Stimulated activated CD4-positive, alpha-beta T cell treated with anti-CD3 and anti-CD28 coated beads, TNF-alpha, amount 100 ng/mL, for 4 hours (primary cell): ENCODE measurements at places on chromosomes 12 and 14.
A peak's percentile ranks its signal among the peaks of the same experiment; 100 is the strongest.

- no peak for DNase-seq
These were observed 223.8 kb downstream of the DACT1 start for GRCh38 chr14:58861586-58861985.

DNA sequence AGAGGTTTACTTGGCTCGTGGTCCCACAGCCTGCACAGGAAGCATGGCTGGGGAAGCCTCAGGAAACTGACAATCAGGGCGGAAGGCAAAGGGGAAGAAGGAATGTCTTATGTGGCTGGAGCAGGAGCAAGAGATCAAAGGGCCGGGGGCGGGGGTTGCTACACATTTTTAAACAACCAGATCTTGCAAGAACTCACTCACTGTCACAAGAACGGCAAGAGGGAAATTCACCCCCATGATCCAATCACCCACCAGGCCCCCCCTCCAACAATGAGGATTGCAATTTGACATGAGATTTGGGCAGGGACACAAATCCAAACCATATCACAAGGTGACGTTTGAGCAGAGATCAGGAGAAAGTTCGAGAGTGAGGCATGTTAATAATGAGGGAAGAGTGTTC lies 163.7 kb upstream of the RPH3A start:
- DNase-seq = no peak

GRCh38 chr12:130826151-130826801 lies 12.8 kb downstream of the STX2 start:
- peak; percentile 47 for DNase-seq

- DNase-seq = no peak
These were observed 12.3 kb upstream of the SERPINA12 start for GRCh38 chr14:94521375-94522114.

DNA sequence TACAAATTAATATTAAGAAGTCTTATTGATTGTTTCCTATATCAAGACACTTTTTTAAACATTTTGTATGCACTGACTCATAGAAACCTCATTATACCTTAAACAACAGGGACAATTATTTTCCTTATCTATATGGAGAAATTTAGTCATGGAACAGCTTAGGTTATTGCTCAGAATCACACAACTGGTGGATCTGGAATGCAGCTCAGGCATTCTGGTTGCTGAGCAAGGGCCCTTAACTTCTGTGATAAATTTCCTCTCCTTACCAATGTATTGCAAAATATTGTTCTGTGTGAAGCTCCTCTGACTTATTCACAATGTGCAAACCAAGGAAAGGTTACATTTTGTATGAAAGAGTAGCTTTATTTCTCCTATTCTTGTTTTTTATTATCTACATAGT lies 817.8 kb downstream of the LRFN5 start:
- no peak for DNase-seq

GRCh38 chr14:76656592-76656991 lies 104.7 kb upstream of the VASH1 start:
- no peak for DNase-seq

DNA sequence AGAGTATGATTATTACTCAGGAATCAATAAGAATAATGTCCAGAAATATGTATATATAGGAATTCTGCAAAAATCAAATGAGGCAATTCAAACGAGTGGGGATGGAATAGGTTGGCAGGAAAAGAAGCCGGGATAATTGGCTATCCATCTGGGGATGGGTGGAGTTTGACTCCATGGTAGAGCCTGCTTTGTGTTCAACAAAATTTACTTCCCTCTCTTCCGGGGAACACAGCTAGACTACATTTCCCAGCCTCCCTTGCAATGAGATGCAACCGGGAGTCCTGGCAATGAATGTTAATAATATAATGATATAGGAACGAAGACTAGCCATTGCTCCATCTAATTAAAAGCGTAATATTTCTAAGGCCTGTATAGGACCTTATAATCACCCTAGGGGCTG lies 146.6 kb downstream of the EFCAB11 start:
- no peak for DNase-seq

GRCh38 chr12:106634206-106634605 lies 51.4 kb downstream of the RFX4 start:
- DNase-seq = no peak

GRCh38 chr14:50967790-50968189 lies 23.5 kb upstream of the PYGL start:
- no peak for DNase-seq

- no peak for DNase-seq
These were observed 18.5 kb downstream of the BHLHE41 start for GRCh38 chr12:26106347-26106746.

- DNase-seq = no peak
These were observed 109.5 kb downstream of the INSM2 start for GRCh38 chr14:35643513-35643912.

- DNase-seq = no peak
These were observed 26.5 kb upstream of the PPP1R12A start for GRCh38 chr12:79961411-79961810.

DNA sequence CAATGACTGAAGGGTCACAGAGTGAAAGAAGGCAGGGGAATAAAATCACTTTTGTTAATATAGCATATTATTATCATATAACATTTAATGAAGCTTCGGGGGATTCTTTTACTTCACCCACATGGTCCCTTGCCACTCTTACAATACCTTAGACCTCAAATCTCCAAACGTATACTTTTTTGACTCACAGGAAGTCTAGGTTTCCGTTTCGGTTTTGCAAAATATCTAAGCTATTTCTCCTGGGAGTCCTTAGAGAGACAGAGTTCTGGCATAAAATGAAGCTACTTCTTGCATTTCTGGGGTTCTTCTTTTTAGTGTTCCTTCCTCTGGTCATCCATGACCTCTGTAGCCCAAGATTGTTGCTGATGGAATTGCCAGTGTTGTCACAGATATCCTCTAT lies 590.5 kb upstream of the ATP2B1 start:
- no peak for DNase-seq

DNA sequence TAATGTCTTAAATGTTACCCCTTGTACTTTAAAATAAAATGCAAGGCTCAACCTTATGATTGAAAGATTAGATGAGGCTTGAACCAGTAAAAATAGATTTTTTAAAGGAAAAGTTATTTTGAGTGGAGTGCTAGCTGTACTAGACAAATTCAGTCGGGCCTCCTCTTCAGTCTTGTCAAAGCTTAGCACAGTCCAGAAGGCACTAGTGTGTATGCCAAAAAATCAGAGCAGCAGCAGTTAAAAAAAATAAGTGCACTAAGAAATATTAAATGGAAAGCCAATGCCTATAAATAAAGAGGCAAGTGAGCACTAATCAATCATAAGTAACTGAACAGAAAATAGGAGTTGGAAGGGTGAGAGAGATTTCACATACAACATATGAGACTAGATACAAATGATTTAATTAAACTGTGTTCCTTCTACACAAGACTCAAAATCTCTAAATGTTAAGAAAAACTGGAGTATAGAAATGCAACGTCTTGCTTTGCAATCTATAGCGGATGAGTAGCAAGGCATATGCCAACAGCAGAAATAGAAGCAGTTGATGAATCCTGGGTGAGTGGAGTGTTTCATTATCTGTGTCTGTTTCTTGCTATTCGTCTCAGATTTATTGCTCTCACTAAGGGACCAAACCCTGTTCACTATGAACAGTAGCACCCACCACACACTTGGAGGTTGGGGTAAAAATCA lies 172.1 kb downstream of the ETNK1 start:
- DNase-seq = no peak

DNA sequence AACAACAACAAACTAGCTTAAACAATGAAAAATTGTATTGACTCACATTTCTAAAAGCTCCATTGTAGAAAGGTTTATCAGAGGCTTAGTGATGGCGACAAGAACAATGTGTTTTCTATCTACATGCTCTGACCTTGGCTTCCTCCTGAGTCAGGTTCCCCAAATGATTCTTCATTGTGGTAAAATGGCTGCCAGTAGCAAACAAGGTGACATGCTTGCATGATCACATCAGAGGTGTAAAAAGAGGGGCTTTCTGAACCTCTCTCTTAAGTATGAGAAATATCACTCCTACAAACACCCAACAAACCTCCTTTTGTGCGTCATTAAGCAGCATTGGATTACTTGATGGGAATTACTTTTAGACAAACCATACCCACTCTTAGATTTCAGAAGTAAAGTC lies 252.4 kb upstream of the SYT1 start:
- DNase-seq = no peak

GRCh38 chr12:24499151-24500146 lies 449.5 kb downstream of the BCAT1 start:
- DNase-seq = no peak

DNA sequence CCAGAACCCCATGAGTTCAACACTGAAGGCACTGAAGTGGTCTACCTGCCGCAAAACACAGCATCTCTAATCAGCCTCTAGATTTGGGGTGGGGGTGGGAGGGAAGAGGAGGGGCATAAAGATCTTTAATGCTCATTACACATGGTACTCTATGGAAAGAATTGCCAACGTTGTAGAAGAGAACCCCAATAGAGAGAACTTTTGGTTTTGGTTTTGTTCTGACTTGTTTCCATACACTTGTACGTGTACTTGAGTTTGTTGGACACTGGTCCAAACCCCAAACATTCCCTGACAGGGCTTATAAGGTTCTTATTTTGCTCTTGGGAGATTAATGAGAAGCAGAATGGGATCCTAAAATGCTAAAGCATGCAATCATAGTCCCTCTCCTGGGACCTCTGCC lies 31.0 kb downstream of the GNPTAB start:
- no peak for DNase-seq

GRCh38 chr14:90281756-90282155 lies 25.4 kb downstream of the PSMC1 start:
- no peak for DNase-seq

DNA sequence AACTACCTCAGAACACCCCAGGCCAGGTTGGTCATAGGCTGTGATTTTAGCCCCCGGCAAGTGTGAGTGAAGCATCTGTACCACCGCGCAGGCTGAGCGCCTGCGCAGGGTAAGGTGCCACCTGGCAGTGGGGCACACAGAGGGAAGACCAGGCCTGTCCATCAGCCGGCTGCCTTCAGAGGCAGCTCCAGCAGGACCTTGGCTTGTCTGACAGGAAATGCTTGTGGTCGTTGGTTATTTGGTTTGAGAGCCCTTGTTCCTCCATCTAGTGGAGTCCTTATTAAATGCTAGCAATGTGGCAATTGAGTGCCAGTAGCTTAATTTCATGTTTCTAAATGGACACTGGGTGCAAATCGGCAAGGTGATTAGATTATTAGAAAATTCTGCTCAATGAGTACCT lies 27.5 kb downstream of the SLC25A29 start:
- no peak for DNase-seq

DNA sequence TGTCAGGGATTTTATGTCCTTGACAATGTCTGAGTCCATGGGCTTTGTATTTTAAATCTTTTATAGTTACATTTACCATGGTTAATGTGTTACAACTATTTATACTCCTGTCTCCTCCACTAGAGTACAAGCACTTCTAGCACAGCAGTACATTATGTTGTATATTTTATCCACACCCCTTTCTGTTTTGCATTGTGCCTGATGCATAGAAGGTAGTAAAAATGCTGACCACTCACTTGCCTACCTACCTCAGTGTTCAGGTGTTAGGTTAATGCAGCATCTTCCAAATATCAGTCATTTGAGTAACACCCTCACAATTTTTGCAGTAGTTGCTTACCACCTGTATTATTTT lies 31.1 kb upstream of the SLC38A2 start:
- DNase-seq = no peak

DNA sequence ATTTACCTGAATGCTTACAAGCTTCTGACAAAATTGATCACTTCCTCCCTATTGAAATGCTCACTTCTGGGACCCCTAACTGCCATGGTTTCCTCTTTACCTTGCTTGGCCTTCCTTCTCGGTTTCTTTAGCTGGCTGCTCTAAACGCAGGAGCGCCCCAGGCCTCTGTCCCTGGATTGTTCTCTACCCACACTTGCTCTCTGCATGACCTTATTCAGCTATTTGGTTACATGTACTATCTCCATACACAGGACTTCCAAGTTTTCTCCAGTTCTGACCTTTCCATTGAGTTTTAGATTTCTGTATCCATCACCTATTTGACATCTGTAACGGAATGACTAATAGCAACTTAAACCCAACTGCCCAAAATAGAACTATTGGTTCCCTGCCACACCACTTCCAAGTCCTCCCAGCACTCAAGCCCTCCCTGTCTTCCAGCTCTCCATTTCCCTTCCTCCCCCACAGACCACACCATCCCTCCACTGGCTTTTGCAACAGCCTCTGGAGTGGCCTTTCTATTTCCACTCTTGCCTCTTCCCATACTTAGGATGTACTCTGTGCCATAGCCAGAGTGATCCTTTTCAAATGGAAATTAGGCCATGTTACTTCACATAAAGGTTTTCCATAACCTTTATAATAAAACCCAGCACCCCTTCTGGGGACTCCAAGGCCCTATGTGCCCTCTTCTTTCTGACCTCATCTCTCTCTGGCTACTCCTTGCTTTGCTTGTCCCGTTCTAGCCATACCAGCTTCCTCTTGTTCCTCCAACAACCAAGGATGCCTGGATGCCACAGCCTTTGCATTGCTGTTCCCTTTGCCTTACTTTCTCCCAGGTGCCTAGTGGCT lies 202.2 kb downstream of the AEBP2 start:
- DNase-seq = no peak

DNA sequence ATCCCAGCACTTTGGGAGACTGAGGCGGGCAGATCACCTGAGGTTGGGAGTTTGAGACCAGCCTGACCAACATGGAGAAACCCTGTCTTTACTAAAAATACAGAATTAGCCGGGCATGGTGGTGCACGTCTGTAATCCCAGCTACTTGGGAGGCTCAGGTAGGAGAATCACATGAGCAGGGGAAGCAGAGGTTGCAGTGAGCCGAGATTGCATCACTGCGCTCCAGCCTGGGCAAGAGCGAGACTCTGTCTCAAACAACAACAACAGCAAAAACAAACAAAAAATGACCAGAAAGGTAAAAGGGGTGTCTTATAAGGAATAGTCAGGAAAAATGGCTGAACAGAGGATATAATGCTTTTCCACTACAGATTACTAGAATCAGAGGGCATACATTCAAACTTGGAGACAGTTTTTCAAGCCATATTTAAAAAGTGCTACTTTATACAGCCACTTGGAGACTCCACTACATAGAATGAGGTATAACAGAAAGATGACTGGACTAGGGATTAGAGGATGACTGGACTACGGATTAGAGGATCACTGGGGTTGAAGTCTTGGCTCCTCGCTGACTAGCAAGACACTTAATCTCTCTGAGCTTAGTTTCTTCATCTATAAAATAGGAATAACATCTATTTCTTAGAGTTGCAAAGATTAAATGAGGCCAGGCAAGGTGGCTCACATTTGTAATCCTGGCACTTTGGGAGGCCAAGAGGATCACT lies 4.9 kb upstream of the CS start:
- no peak for DNase-seq

DNA sequence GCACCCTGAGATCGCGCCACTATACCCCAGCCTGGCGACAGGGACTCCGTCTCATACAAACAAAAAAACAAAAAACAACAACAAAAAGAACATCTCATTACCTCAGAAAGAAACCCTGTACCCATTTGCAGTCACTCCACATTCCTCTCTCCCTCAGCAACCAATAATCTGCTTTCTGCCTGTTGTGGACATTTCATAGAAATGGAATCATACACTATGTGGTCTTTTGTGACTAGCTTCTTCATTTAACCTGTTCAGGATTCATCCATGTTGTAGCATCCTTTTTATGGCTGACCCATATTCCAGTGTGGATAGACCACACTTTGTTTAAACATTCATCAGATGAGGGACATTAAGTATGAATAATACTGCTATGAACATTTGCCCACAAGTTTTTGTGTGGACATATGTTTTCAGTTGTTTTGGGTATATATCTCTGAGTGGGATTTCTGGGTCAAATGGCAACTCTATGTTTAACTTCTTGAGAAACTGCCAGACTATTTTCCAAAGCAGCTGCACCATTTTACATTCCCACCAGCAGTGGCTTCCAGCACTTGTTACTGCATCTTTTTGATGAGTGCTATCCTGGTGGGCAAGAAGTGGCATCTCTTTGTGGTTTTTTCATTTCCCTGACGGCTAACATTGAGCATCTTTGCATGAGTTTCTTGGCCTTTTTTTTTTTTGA lies 5.9 kb upstream of the RCOR1 start:
- no peak for DNase-seq
